ENCODE measurements at places on chromosomes 5 and 9.

DNA sequence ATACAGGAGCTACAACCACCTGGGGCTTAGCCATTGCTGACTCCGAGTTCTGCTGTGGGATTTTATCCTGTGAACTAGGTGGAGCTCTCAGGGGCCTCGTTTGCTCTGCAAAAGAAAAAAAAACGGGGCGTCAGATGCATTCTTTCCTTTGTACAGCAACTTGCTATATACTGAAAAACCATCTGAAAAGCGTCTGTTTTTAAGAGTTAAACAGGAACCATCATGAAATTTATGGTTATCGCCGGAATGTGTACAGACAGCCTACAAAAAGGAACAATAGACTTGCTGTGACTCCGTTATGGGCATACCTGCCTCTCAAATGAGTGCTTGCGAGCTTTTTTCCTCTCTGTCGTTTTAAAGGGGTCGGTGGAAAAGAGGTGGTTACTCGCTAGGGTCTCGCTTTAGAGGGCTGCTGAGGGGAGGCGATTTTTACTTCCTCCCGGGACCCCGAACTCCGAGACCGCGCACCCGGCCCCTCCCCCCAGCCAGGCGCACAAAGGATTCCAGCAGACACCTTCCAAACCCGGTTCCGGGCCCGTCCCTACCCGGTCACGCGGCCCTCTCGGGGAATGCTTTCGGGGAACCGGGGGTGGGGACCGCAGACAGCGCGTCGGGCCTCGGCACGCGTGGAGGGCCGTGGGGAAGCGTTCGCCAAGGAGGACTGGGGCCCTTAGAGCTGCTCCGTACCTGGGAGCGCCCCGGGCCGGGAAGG is 826 bp downstream of the PAIP1 start:
- DNase-seq, result peak; percentile 61

GRCh38 chr9:81053298-81054025 is 635.9 kb downstream of the TLE1 start:
- DNase-seq, result no peak

GRCh38 chr9:68742333-68742730 is 37.3 kb downstream of the PIP5K1B start:
- DNase-seq, result no peak

- DNase-seq, result no peak
Observed at GRCh38 chr5:4893063-4893744, 246.9 kb upstream of the ADAMTS16 start.

DNA sequence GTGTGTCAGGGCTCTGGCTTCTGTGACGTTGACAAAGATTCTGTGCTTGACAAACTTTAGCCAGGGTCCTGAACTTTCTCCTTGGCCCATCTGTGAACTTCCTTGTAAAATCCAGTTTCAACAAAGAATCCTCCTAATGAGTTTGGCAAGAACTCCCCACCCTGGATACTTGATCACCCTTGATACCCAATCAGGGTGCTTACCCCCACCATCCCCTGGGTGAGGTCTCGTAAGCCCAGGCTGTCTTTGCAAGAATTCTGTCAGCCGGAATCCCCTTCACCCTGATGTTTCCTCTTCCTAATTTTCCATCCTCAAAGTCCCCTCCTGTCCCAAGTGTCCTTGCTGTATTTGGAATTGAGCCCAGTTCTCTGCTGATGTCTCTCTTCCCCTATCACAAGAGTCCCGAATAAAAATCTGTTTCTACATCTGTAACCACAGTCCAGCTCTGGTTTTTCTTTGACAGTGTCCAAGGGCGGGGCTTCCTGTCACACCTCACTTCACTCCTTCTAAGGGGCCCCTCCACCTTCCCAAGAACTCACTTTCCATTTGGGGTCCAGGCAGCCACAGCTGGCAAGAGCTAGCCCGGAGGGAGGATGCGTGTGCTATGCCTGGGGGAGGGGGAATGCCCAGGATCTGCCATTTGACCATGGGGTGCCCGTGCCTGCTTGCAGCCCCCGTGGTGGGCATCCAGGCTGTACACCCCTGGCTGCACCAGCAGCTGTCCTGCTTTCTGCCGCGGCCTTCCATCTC is 2.7 kb upstream of the CARD19 start:
- no peak for DNase-seq

DNA sequence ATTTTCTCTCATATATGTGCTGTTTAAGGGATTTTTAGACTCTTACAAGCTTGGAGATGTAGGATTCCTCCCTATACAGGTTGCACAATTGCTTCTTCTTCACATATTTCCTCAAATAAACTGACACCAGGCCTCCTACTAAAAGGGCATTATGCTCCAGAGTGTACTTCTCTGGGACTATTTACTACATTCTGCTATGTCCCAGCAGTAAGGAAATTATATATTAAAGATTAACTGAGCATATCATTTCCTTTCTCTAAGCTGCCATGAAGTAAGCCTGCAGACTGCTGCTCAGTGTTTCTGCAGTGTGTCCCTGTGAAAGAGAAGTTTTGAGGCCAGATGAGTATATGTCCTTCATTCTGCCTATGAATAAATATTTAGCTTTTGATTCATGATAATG is 356.9 kb upstream of the NUDT12 start:
- no peak for DNase-seq

- DNase-seq, result no peak
Observed at GRCh38 chr5:92979716-92980115, 601.3 kb downstream of the NR2F1-AS1 start.

GRCh38 chr5:133799571-133800237 is 168.7 kb downstream of the C5orf15 start:
- no peak for DNase-seq

- no peak for DNase-seq
Observed at GRCh38 chr9:626596-626995, 214.9 kb upstream of the DMRT1 start.

DNA sequence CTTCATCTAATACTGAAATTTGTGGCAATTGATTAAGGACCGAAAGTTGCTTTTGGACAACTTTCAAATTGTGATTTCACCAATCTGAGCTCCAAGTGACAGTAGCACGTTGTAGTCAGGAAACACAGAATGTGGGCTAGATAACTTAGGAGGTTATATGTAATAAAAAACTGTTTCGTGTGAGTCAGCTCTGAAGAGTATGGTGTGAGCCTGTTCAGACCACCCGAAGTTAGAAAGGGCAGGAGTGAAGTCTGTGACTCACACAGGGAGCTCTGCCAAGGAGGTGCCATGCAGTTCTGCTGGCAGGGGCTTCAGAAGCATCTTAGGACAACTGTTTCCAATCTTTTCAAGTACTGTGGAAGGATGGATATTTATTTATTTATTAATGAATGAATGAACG is 16.4 kb upstream of the ZBTB34 start:
- DNase-seq, result peak; percentile 57
